ENCODE measurements at places on chromosomes 11 and 22. TPM values are rescaled to one million over a fixed set of nuclear protein-coding genes. Genes with fewer than 3 reads are reported as not detected.
A peak's percentile ranks its signal among the peaks of the same experiment; 100 is the strongest.

- DNase-seq: no peak
These were observed 104.8 kb downstream of the PRR5L start for GRCh38 chr11:36400766-36401455.

- DNase-seq: no peak
These were observed 16.0 kb upstream of the ADA2 start for GRCh38 chr22:17235149-17235655.

- no peak for DNase-seq
These were observed 157.8 kb downstream of the KIF18A start for GRCh38 chr11:27949951-27950738.

- DNase-seq: no peak
These were observed 62.4 kb downstream of the OTOG start for GRCh38 chr11:17609291-17610084.

- DNase-seq: no peak
These were observed 205.8 kb downstream of the ARHGAP42 start for GRCh38 chr11:100892886-100893285.

DNA sequence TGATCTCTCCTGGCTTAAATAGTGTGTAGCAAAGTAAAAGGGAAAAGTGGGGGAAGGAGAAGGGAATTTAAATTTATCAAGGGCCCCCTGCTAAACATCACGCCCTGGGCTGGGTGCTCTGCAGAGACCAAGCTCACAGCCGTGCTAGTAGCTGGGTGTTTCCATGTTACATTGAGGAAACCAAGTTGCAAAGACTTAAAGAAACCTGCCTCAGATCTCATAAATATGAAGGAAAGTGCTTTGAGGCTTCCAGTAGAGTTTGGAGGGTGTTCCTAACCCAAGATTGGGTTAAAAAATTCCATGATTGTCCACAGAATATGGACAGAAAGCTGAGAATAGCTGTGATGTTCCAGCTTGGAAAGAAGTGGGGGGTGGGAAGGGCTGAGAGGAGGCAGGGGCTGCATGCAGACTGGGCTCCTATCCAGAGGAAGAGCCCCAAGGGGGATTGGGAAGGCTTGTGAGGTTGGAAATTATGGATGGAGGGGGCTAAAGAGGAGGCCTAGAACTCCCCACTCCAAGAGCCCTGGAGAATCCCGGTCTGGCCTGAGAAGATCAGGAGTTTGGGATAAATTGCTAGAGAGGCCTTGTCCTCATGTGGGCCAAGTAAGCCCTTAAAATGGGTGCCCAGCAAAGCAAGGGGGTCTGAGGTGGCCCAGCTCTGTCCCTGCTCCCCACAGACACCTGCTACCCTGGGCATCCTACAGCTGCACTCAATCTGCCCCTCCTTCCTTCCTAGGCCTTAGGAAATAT is 25.0 kb upstream of the OAF start:
- peak; percentile 69 for DNase-seq

DNA sequence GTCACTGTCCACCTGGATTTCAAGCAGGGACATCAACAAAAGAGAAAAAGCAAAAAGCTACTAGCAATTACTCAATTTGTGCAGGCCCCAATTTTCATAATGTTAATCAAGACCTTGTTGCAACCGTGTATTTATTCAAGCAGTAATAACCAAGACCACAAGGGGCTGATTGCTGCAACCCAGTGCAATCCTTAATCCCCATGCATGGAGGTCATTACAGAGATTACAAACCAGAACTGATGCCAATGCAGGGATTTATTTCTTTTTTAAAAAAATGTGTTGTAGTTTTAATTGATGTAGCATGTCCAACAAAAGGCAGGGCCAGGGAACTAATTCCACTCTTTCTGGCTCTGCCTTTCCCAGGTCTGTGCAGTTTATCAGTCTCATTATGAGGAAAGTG is 18.4 kb downstream of the TECTA start:
- DNase-seq: no peak

DNA sequence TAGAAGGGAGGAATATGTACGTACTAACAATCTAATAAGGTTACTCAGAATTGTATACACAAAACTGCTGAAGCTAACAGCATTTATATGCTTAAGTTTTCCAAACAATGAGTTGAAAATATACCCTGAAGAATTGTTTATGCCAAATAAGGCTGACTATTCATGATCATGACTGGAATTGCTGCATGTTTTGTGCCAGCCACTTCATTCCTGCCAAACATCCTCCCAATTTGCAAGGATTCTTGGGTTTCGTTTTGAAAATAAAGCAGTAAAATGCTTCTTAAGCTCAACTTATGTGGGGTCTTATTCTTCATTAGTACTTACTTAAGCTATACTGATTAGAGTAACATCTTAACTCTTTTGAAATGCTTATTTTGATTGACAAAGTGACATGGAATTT is 149.0 kb downstream of the SPON1 start:
- DNase-seq: no peak

GRCh38 chr11:19101796-19102520 is 15.0 kb upstream of the ZDHHC13 start:
- no peak for DNase-seq

- DNase-seq: no peak
These were observed 61.1 kb downstream of the OSBP2 start for GRCh38 chr22:30755759-30756124.

GRCh38 chr11:113587308-113587739 is 112.1 kb upstream of the DRD2 start:
- no peak for DNase-seq

DNA sequence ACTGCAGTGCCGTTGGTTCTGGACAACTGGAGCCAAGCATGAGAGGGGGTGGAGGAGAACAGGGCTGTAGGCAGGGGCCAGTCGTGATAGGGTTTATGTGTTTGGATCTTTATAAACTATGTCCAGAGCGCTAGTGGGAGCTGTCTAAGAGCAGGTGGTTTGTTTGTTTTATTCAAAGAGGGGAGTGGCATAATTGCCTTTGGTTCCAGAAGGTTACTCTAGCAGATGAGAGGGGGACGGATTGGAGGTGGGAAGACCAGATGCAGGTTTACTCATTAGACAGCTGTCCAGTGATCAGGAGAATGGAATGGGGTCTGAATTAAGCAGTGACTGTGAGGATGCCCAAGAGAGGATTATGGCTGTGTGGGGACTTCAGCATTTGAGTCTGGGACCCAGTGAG is 109.3 kb upstream of the TBCEL start:
- no peak for DNase-seq

GRCh38 chr11:78465169-78465942 is 47.7 kb upstream of the GAB2 start:
- no peak for DNase-seq

GRCh38 chr11:47856186-47856585 is 8.0 kb upstream of the NUP160 start:
- no peak for DNase-seq

DNA sequence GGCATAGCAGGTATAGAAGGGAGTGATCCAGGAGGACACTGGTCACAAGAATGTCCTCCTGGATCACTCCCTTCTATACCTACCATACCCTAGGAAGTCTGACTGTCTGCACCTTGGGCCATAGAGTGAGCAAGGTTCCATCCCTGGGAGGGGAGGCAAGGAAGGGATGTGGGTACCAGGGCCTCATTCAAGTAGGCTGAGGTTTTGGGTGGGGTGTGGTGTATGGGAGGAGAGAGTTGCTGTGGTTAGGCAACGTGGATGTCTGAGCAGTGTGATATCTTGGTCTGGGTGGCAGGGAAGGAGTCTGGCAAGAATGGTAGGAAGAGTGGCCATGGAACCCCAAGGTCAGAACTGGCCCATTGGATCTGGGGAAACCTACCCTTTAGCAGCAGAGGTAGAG is 13.2 kb downstream of the PPFIBP2 start:
- no peak for DNase-seq

- no peak for DNase-seq
These were observed 19.1 kb downstream of the SPECC1L start for GRCh38 chr22:24289741-24290163.

GRCh38 chr11:75262961-75263852 is 22.6 kb downstream of the TPBGL start:
- DNase-seq: no peak

- no peak for DNase-seq
These were observed 1.1 kb downstream of the LRP4 start for GRCh38 chr11:46917109-46917761.

GRCh38 chr11:76918941-76919386 is 58.2 kb downstream of the ACER3 start:
- DNase-seq: peak; percentile 42

- DNase-seq: no peak
These were observed 13.3 kb upstream of the CYP2R1 start for GRCh38 chr11:14905104-14906033.

GRCh38 chr11:8221917-8222495 is 41.7 kb downstream of the LMO1 start:
- DNase-seq: no peak

DNA sequence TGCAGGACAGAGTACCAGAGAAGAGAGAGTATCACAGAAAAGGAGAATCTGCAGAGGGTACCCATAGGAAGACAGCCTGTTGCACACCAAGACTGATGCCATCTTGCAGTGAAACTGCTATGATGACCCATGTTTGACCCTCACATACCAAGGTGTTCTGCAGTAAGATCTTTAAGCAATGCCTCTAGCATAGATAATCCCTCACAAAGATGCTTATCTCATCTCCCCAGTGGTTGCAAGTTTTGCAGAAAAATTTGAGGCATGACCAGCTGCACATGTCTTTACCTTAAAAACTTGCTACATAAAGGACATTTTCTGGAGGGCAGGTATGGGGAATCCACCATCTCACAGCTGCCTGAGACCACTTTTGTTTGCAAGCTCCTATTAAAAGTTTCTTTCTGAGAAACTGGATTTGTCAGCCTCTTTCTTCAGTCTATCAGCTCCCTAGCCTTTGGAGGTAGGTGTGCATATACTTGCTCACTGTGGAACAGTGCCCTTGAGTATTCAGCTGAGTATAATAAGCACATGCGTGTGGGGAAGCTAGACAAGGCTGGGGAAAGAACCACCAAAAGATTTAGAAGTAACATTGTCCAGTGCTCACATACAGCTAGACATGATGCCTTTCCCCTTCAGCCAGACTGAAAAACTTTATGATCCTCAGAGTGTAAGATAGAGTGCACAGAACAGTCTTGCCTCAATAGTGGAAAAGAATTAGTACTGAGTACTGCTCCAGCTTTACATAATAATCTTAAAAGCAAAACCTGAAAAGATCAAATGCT is 100.3 kb upstream of the TEAD1 start:
- no peak for DNase-seq

DNA sequence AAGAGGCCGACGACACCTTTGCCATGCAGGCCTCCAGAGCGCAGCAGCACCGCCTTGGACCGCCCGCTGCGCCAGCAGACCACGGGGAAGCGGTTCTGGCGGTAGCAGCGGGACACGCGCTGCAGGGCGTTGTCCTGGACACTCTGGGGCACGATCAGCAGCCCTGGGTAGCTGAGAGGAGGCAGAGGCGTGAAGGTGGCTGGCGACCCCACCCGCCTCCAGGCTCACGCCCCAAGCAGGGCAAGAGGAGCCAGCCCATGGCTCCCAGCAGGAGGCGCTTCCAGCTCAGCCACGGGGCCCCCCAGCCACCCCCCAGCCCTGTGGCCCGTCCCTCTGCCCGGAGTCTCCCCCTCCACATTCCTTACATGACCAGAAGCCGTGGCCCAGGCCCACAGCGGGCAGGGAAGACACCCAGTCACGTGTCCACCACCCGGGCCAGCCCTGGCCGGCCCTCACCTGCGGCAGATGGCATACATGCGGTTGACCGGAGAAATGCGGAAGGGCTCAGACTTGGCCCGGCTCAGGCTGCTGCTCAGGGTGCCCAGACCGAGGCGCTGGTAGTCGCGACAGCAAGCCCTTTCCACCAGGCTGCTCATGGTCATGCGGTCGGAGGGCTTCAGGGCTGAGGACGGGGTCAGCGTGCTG is 15.2 kb downstream of the SBF1 start:
- no peak for DNase-seq

DNA sequence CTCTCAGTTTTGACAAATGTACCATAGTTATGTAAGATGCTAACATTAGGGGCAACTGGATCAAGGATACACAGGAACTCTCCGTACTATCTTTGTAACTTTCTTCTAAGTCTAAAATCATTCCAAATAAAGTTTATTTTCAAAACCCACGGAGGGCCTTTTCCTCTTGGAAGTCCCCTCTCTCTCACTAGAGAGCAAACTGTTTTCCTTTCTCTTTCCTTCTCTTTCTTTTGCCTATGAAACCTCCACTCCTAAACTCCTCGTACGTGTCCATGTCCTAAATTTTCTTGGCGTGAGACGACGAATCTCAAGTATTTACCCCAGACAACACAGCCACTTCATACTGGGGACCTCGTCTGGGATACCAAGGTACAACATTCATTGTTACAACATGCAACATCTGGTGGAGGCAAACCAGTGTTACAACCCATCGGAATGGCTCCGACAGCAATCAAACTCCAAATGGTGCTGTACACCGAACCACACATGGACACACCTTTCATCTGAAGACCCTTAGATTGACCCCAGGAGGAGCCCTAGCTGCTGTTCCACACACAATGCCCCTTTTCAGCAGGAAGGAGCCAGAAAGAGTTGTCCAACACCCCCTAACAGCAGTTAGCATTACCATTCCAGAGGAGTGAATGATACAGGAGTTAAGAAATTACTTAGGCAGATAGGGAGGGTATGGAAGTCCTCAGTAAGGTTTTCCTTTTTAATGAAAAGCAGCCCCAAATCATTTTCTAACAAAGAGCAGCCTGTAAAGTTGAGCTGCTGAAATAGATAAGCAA is 108.1 kb downstream of the SGSM3 start:
- no peak for DNase-seq

GRCh38 chr11:43919852-43920597 is 22.4 kb upstream of the C11orf96 start:
- DNase-seq: no peak

- no peak for DNase-seq
These were observed 63.4 kb downstream of the ST3GAL4 start for GRCh38 chr11:126418887-126419286.

SLC43A3 gene
- polyA plus RNA-seq: 39.7 TPM

OR5B21 gene
- not detected for polyA plus RNA-seq

ISX gene
- not detected for polyA plus RNA-seq

USP35 gene
- polyA plus RNA-seq: 7.8 TPM

MRTFA gene
- 37.6 TPM for polyA plus RNA-seq

EHF gene
- polyA plus RNA-seq: 10.5 TPM

NOX4 gene
- 1.1 TPM for polyA plus RNA-seq

GAL3ST3 gene
- not detected for polyA plus RNA-seq

FAM180B gene
- 0.10 TPM for polyA plus RNA-seq

SLN gene
- polyA plus RNA-seq: 0.09 TPM

MYBPC3 gene
- 0.03 TPM for polyA plus RNA-seq
